Stimulated activated naive CD4-positive, alpha-beta T cell treated with Interleukin-2 at 50 U/mL for 16 hours (primary cell): ENCODE measurements at places on chromosomes 3 and 15.
A peak's percentile ranks its signal among the peaks of the same experiment; 100 is the strongest.

GRCh38 chr3:161386991-161387770 lies 15.9 kb upstream of the SPTSSB start:
- no peak for DNase-seq

DNA sequence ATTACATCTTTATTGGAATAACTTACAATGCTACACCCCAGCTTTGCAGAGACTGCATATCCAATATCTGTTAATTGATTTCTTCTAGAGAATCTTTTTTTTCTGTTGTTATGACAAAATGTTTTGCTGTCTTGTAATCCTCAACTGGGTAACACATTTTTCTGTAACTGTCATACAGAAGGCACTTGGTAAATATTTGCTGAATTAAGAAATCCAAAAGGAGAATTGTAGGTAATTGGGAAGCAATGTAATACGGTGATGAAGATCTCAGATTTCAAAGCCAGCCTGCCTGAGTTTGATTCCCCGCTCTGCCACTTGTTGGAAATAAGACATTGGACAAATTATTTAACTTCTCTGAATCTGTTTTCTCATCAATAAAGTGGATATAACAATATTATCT lies 169.1 kb downstream of the WDR72 start:
- no peak for DNase-seq

DNA sequence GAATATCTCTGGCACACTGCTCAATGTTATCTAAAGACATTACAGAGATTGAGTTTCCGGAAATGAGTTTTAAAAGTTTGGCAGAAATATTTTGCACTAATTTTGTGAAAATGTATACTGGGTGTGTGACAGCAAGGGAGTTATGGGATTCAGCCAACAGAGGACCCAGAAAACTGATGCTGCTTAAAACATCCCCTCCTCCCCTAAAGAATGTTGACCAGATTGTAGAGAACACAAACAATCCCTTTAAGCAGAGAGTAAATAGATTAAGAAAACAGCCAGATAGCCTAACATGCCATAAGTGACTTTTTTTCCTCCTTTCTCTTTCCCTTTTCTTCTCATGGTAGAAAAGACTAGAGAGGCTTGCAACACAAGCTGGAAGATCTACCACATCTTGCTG lies 928.0 kb upstream of the ALCAM start:
- DNase-seq = no peak

DNA sequence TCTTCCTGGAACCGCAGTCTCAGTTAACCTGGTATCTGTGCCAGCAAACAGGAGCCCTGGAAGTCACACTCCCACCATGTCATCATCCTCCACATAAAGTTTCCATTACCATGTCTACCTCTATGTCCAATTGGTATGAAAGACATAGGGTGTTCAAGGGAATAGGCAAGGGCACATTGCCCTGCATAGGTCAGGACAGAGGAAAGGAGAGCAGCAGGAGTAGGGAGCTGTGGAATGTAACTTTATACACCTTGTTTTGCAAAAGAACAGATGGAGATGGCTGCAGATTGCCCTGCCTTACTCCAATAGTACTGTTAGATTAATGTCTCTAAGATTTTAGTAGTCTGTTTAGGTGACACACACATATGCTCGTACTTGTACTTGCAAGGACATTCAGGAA lies 1056.4 kb downstream of the NTRK3 start:
- DNase-seq = no peak

DNA sequence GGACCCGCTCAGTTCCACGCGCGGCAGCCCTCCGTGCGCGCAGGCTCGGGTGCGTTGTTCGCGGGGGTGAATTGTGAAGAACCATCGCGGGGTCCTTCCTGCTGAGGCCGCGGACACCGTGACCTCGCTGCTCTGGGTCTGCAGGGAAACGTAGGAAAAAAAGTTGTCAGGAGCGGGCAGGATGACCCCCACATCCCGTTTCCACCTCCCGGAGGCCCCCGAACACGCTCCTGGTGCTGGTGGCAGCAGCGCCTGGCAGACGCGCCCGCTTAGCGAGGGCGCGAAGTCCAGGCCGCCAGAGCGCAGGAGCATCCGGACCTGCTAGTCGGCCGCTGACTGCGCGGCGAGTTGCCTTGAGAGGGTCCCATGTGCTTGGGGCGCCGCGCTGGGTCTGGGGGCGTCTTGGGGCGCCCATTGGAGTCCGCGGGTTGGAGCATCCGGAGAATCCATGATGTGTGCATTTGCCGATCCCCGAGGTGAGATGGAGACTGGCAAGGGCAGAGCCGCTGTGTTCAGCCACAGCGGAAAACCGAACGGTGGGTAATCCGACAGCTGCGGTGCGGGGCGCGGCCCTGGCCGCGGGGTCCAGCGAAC lies 520 bp downstream of the GREM1 start:
- no peak for DNase-seq

DNA sequence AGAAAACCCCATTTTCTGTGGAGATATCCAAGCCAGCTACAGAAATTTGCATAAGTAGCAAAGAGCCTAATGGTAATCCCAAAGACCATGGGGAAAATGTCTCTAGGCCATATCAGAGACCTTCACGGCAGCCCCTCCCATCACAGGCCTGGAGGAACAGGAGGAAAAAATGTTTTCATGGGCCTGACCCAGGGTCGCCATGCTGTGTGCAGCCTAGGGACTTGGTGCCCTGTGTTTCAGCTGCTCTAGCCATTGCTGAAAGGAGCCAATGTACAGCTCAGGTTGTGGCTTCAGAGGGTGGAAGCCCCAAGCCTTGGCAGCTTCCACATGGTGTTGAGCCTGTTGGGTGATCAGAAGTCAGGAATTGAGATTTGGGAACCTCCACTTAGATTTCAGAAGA lies 1150.7 kb downstream of the OTOL1 start:
- no peak for DNase-seq

- no peak for DNase-seq
Observed at GRCh38 chr3:105747696-105748095, 121.1 kb downstream of the CBLB start.

DNA sequence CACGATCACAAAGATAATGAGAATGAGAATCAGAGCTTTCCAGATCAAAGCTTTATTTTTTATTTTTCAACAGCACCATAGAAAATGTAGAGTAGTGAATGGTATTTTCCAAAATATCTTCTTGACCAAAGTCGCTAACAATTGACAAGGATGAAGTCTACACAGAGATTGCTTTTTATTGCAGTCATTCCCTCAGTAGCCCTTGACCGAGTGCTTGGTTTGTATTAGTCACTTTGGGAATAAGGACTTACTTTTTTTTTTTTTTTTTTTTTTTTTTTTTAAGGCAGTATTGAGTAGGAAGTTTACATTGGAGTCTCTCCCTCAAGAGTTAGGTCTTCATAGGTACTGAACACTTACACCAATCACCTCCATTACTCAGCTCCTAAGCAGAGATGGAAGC lies 39.8 kb downstream of the THRB start:
- no peak for DNase-seq

DNA sequence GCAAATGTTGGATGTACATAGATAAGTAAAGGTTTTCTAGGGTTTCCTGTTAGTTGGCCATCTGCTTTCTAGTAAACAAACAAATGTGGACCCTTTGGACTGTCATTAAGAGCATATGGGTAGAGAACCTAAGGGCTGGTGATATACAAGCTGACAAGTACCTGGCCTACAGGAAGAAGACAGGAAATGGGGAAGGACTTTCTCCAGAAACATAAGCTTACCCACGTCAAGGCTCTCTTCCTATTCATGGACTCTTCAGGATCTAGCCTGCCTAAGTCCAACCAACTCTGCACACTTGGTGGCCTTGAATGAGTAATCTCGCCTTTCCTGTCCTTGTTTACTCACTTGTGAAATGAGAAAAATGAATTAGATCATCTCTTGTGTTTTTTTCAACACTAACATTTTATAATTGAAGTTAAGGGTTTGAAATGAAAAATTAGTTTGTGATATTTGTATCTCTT lies 22.2 kb upstream of the GOLIM4 start:
- no peak for DNase-seq

DNA sequence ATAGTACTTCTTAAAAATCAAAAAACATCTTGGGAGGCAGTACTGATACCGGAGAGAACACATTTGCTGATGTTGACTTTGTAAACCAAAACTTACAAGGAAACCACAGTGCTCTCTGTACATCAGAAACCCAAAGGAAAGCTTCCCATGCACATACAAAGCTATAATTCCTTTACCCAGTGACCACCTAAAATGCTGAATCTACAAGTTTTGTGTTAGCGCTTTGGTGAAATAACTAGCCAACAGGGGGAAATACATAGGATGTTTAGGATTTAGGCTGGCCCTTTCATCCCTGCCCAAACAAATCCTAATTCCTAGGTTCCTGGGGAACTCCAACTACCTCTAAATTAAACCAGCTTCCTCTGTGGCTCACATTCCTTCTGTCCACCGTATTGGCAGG lies 15.3 kb upstream of the SPG21 start:
- no peak for DNase-seq

- DNase-seq = no peak
Observed at GRCh38 chr15:39594446-39595337, 13.8 kb downstream of the THBS1 start.

DNA sequence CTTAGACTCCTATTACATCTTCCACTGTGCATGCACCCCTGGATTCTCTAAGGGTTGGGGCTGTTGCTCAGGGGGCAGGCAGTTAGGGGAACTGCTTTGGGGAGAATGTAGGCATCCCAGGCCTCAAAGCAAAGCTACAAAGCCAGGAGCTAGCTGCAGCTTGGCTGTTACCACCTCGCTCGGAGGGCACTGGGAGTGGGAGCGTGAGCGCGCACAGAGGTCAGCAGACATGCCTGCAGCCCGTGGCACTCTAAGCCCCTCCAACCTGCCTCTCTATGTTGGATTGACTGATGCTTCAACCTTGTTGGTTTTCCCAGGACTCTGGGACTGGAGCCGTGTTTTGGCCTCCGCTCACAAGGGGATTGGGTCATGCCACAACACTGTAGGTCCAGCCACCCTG lies 69.8 kb downstream of the CPN2 start:
- no peak for DNase-seq

GRCh38 chr15:55282284-55282833 lies 7.3 kb downstream of the RAB27A start:
- peak; percentile 11 for DNase-seq
